ENCODE measurements at places on chromosomes 3 and 15.

DNA sequence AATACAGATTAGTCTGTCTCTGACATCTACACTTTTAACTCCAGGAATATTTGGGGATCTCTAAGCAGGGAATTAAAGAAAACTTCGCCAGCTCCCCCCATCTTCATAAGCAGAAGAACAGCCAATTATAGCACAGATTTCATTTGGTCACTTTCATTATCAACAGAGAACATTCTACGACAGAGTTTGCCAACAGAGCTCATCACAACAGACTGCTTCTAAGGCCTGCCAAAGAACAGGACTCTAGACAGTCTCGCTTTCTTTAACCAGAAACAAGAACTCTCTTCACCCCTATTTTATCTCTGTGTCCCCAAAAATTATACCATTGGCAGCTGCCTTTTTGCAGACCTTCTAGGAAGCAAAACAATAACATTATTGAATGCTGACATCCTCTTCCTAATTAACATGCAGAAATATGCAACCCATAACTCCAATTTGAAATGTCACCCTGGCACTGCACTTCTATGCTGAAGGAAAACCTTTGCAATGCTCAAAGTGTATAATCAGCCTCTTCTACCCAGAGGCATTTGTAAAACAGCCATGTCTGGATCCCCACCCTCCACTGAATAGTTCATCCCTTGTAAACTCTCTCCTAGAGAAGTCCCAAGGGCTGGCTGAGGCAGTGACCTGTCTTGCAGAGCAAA is 552.8 kb downstream of the MAGI1 start:
- DNase-seq, result no peak

DNA sequence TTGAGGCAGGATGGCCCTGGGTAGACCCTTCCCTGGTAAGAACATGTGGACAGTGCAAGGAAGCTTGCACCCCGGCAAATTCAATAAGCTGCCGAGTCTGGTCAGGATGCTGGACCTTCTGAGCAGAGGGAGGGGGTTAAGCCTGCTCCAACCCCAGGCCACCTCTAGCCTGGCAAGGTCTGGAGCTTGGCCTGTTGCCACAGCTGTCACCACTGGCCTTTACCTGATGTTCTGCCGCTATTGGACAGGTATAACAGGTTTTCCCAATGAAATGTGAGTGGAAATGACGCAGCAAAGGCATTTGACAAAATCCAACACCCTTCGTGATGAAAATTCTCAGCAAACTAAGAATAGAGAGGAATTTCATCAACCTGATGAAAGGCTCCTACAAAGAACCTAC is 699 bp upstream of the MESP1 start:
- DNase-seq, result peak; percentile 1

- DNase-seq, result no peak
Measured at GRCh38 chr3:186098740-186099139, 10.1 kb downstream of the ETV5 start.

DNA sequence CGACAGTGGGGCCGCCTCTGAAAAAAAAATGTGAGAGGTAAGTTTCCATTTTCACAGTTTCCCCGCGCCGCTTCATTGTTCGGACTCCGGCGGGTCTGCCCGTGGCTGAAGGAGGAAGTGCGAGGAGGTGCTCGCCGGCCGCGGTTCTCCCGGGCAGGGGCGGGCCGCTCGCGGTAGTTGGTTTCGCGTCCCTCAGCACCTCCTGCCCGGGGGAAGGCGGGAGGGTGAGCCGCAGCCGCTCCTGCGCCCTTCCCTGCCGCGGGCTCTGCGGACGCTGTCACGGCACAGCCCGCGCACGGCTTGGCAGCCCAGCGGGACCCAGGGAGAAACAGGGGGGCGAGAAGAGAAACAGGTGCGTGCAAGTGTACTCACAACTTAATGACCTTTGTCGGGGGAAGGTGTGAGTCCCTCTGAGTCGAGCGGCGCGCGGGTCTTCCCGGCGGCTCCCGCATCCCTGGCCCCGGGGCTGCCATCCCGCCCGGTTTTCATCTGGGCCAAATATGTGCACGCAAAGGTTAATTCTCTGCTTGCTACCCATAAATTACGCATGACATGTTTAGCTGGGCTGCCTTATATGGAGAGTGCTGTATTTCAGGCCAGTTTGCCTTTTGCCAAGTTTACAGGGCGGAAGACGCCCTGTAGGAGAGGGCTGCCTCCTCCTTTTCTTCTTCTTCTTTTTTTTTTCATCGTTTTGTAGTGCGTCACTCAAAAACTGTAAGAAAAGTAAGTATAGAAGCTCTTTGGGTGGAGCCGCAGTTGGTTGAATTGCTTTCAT is 514 bp downstream of the MBNL1 start:
- peak; percentile 63 for DNase-seq

- no peak for DNase-seq
Measured at GRCh38 chr15:59317211-59317610, 55.5 kb downstream of the MYO1E start.

Measured in DMS153 (cell line).